Colonic mucosa (tissue), 4 donors: ENCODE measurements at places on chromosomes 3 and 15.

DNA sequence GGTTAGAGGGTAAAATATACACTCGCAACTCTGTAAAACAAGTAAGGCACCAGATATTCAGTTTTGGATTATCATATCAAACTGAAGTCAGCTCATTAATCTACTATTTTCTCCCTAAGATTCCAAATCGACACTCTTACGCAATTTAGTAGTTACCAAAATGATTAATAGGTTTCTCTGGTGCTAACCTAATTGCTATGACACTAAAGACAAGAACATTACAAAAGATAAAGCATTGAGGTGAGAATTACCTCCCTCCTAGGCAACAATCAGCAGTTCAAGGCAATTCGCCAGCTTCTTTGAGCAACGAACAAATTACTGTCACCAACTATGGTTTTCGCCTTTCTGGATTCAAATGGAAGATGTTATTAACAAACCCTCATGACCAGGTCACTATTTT lies 1305.0 kb downstream of the ROBO2 start:
- DNase-seq = no peak

GRCh38 chr3:147407114-147407497 lies 763 bp upstream of the ZIC4 start:
- no peak for DNase-seq

DNA sequence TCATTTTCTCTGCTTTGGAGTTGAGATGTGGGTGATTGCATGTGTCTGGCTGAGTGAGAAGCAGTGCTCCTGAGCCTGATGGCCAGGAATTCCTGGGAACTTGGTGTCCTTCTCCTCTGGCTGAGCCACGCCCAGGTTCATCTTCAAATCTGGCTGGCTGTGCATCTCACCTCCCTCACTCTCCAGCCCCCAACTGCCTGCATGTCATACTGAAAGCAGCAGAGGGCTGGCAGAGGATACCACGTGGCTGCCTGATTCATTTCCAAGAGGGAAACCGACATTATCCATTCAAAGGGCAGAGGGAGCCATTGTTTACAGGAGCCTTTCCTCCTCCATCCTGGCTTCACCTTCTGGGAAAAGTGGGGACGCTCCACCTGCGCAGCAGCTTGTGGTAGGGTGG lies 57.4 kb downstream of the ABHD5 start:
- no peak for DNase-seq

- no peak for DNase-seq
Measured at GRCh38 chr3:72143322-72143721, 358.4 kb upstream of the PROK2 start.

- peak; percentile 34 for DNase-seq
Measured at GRCh38 chr3:160784853-160785252, 28.8 kb downstream of the PPM1L start.

- DNase-seq = no peak
Measured at GRCh38 chr15:73660455-73660854, 23.7 kb upstream of the CD276 start.

DNA sequence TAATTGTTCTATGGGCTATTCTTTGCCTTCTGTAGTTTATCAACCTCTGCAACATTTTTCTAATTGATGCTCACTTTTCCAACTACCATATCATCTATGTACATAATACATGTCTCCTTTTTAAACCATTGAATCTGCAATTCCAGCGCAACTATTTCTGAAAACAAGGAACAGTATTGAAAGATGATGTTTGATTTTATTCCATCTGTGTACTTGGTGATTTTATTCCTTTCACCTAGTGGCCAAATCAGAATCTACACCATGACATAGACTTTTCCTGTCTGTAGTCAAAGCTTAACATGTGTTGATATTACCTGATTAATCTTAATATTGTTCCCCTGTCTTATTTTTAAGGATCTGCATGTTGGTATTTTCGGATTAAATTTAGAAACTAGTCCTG lies 13.0 kb downstream of the NKTR start:
- DNase-seq = no peak
